Activated T-helper 1 cell treated with anti-CD3 and anti-CD28 coated beads, Interleukin-12 subunit alpha, Interleukin-12 subunit beta, Interleukin-2, Interleukin-4 antibody, amounts not matched to agents 30 ng/mL and 10 ng/mL and 1 ng/mL, durations not matched to agents 14 hours and 24 hours and 36 hours (primary cell): ENCODE measurements at places on chromosomes 3 and 15. TPM values are rescaled to one million over a fixed set of nuclear protein-coding genes. Genes with fewer than 3 reads are reported as not detected.

The ETV5 gene
- 3.3 and 3.6 TPM in 2 replicates for total RNA-seq

The P2RY12 gene
- not detected in 2 replicates for total RNA-seq

The TATDN2 gene
- 80.4 and 81.5 TPM in 2 replicates for total RNA-seq

The GP5 gene
- 0.27 and 0.31 TPM in 2 replicates for total RNA-seq

The PLAAT1 gene
- not detected in 2 replicates for total RNA-seq

The HHLA2 gene
- 1.2 and 1.3 TPM in 2 replicates for total RNA-seq

The TM4SF18 gene
- not detected in 2 replicates for total RNA-seq
